ENCODE measurements at places on chromosomes 16 and 17. TPM values are rescaled to one million over a fixed set of nuclear protein-coding genes. Genes with fewer than 3 reads are reported as not detected.

MRTFB gene
- 11.0 TPM for polyA plus RNA-seq

KRT39 gene
- polyA plus RNA-seq = not detected

ATP2C2 gene
- not detected for polyA plus RNA-seq

C17orf50 gene
- polyA plus RNA-seq = not detected

NPIPB9 gene
- polyA plus RNA-seq = 0.16 TPM

FSCN2 gene
- polyA plus RNA-seq = 0.26 TPM

CA7 gene
- polyA plus RNA-seq = not detected

GALR2 gene
- polyA plus RNA-seq = not detected

RAB26 gene
- 3.6 TPM for polyA plus RNA-seq

IFT20 gene
- polyA plus RNA-seq = 67.1 TPM

CBX2 gene
- 2.2 TPM for polyA plus RNA-seq

DNA sequence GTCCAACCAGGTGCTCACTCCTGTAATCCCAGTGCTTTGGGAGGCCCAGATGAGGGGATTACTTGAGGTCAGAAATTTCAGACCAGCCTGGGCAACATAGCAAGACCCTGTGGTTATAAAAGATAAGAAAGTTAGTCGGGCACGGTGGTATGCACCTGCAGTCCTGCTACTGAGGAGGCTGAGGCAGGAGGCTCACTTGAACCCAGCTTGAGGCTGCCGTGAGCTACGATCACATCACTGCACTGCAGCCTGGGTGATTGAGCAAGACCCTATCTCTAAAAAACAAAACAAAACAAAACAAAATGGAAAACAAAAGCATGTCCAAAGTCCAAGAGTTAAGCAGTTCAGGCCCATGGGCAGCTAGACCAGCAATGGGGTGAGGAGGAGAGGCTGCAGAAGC lies 143.2 kb downstream of the IRX5 start:
- no peak for DNase-seq

DNA sequence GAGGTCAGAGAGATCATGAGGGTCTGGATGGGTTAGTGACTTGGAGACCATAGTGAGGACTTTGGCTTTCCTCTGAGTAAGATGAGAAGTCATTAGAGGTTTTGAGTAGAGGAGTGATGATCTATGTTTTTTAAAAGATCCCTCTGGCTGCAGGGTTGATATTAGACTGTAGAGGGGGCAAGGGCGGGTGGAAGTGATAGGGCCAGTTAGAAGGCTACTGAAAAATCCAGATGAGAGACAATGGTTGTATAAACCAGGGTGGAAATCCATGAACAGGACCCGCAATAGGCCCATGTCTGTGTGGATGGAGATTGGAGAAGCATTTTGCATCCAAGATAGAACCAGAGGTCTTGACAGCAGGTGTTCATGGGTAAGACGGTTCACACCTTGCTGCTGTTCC lies 9.8 kb downstream of the ITGAL start:
- no peak for DNase-seq

- no peak for DNase-seq
Observed at GRCh38 chr16:59848296-59848695, 1114.2 kb upstream of the GOT2 start.

GRCh38 chr16:79601931-79602627 lies 1.5 kb upstream of the MAF start:
- DNase-seq = peak; percentile 24

- DNase-seq = no peak
Observed at GRCh38 chr16:58970775-58971174, 236.7 kb upstream of the GOT2 start.

DNA sequence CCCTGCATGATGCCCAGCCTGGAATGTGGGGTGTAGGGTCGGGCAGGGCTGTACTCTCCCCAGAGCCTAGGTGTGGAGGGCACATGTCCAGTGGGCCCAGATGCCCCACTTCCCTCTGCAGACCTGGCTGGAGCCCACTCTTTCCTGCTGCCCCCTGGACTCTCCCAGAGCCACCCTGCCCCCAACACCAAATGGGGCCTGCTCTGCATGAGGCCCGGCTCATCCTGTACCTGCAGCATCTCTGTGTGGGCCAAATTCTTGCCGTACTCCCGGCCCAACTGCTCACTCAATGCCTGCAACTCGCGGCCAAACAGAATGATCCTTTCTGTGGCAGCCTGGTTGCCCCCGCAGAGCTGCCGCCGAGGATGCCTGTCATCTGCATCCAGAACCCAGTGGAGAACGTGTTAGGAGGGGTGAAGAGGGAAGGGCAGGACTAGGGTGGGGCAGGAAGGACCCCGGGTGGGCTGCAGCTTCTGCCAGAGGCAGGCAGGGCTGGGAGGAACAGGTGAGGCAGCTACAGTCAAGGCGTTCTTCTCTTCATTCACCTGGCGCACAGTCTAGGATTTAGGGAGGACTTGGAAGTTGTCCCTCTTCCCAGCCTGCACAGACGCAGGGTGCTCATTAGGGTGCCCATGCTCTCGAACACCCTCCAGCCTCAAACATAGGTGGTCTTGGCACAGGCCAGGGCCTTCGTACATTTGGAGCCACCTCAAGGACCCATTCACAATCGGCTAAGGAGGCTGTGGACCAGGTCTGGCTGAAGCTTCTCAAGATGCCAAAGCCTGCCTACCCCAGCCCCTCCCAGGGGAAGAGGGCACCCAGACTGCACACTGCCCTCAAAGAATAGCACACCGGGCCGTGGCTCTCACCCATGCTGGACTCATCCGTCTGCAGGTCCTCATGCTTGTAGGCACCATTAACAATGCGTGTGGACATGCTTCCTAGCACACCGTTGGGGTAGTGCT lies 8.7 kb upstream of the GFOD2 start:
- DNase-seq = no peak

GRCh38 chr17:50638606-50638965 lies 3.9 kb downstream of the ABCC3 start:
- DNase-seq = no peak

DNA sequence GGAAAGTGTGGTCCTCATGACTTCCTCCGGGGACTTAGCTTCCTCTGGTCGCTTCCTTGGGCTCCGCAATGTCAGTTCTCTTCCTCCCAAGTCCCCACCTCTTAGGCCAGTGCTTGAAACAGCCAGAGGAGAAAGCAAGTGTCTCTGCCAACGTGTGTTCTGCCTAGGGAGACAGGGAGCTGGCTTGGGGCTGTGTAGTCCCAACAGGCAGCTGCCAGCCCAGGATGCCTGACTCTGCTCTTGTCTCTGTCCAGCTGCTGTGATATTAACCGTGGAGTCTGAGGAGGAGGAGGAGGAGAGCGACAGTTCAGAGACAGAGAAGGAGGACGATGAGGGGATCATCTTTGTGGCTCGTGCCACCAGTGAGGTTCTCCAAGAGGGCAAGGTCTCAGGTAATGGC lies 13.5 kb upstream of the PLEKHG4 start:
- DNase-seq = no peak

DNA sequence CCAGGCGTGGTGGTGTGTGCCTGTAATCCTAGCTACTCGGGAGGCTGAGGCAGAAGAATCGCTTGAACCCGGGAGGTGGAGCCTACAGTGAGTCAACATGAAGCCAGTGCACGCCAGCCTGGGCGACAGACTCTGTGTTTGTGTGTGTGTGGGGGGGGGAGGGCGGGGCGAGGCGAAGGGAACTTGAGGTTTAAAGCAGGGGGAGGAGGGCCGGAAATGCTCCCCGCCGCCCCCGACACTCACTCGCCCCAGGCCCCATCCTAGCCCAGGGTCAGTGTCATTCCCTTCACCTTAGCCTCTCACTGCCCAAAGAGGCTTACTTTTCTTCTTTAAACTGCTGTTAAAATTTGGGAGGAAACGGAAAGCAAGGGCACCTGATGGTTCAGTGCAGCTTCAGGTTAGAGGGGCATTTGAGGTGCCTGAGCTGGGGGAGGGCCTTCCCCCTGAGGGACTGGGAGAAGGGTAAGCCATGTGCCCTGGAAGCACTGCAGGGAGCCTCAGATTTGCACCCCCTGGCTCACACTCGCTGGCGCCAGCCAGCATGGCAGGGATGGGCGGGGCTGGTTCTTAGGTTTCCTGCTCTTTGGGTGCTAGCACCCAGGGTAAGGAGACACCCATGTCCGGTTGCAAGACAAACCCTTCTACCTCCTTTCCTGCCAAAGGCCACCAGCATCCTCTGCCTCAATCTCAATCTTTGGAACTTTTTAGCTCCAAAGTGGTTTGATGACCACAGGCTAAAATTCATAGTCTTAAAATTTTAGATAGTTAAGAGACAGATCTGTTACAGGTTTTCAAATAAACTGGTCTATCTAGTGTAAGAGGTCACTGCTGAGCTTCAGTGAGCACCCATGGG lies 2.2 kb upstream of the LIMD2 start:
- DNase-seq = no peak

DNA sequence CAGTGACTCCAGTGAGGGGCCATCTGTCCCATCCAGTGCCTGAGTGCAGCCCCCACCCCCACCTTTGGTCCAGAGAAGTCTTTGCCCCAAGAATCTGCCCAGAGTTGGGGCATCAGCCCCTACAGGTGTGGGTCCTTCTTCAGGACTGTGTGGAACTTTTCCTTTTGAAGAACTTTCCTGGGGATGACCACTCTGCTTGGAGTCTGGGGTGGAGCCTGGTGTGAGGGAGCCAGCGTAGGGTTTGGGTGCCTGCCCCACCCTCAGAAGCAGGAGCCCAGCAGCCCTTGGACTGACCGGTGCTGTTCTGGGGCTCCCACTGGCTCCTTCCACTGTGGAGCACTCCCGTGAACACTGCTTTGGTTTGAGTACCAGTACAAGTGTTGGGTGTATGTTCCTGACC lies 19.3 kb downstream of the MPRIP start:
- no peak for DNase-seq

DNA sequence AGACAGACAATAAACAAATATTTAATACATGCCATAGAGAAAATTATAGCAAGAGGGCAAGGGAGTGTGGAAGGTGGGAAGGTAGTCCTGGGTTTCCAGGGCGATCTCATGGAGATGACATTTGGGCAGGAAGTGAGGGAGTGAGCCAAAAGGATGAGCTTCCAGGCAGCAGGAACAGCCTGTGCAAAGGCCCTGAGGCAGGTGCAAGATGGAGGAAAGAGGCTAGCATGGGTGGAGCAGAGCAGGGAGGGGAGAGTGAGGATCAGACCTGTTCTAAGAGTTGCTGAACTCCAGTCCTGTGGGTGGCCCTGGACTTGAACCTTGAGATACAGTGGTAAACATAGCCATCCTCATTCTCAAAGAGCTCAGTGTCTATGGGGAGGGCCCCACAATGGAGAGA lies 94.7 kb downstream of the MGAT5B start:
- DNase-seq = no peak

DNA sequence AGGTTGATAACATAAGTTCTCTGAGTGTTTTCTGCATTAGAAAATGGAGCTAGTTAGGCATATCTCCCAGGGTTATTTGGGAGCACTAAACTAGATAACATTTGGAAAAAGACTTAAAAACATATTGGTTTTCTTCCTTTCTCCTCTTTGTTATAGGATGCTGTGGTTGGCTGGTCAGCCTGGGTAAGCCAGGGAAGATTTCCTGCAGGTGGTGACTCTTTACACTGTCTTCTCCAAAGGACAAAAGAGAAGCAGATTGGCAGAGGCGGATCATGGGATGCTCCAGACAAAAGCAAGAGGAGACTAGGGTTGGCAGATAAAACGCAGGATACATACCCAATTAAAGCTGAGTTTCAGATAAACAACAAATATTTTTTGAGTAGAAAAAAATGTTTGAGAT lies 6.2 kb upstream of the CRYBA1 start:
- no peak for DNase-seq

DNA sequence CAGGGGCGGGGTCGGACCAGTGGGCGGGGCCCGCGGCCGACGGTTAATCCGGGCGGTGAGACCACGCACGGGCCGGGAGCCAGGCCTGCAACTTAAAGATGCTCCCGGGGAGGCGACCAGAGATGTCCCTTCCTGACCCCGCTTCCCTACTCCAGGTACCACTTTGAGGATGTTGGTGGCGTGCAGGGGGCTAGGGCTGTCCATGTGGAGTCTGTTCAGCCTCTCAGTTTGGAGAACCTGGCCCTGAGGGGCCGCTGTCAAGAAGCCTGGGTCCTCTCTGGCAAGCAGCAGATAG lies 580 bp downstream of the RANGRF start:
- DNase-seq = no peak

DNA sequence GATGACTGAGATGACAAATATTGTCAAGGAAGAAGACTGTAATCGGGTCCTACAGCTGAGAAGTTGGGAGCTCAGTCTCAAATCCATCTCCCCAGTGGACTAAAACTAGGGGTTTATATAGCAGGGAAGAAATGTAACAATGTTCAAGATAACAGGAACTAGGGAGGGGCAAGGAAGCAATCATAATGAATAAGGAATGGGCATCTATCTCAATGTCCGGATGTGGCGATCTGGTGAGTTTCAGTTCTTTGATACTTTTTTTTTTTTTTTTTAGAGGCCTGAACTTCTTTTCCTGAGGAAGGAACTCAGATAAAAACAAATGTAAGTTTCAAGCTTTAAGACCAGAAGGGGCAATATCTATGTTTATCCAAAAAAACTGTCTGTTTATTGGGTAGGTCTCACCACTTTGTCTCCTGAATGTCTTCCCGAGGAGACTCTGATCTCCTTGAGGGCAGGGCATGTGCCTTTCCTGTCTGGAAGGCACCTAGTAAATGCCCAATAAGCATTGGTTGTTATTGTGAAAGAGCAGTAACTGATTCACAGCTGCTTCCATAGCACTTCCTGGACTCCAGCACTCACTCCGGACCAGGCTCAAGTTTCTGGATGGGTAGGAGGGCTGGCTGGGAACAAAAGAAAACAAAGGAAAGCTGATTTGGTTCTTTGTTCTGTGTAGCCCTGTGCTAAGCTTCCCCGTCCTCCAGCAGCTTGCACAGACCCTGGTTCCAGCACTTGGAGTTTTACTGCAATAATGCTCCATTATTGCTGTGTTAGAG lies 51.9 kb downstream of the MEOX1 start:
- no peak for DNase-seq

DNA sequence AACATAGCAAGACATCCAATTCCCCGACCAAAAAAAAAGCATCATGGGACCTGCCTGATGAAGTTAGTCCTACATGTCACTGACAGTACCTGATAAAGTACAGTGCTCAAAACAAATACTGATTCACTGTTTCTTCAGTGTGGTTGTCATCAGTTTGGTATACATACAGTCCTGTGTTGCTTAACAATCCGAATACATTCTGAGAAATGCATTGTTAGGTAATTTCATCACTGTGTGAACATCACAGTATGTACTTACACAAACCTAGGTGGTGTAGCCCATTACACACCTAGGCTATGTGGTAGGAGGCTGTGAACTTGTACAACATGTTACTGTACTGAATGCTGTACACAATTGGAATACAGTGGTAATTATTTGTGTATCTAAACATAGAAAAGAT lies 19.0 kb upstream of the FA2H start:
- DNase-seq = no peak

- DNase-seq = no peak
Observed at GRCh38 chr17:19254651-19255050, 17.5 kb downstream of the EPN2 start.

DNA sequence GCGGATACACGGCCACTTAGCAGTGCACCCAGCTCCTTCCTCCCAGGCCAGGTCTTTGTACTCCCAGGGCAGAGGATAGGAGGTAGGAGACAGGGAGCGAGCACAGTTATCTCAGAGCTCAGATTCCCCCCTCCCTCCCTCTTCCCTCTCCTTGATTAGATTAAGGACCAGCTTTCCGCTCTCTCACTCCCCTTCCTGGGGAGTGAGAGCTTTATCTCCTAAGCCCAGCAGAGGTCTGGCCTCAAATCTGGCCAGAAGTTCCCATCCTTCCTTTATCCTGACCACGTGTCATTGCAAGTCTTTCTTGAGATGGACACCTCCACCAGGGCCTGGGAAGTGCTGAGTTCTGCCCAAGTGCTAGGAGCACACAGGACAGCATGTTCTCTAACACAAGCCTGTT lies 5.1 kb downstream of the ARL4D start:
- no peak for DNase-seq

All from AG04450 (cell line).